CD4-positive, alpha-beta T cell treated with Interleukin-15 for 1 hour (primary cell): ENCODE measurements at places on chromosomes 1 and 21.

GRCh38 chr1:184686540-184686939 lies 68.1 kb downstream of the EDEM3 start:
- DNase-seq, result no peak

DNA sequence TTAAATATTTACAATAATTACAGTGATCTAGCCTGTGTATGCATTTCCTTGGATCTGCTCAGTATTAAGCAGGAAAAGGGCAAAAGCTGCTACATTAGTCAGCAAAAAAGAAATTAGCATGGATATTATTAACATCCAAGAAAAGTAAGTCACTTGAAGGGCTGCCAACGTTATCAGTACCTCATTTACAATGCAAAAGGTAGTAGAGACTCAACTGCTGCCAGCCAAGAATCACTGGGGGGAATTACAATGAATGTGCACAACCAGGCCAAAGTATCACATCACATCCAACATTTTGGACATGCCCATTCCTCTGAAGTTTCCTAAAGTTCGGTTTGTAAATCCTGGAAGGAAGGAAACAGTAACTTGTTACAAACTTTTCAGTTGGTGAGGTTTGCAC lies 1.9 kb downstream of the CNN3 start:
- DNase-seq, result no peak

DNA sequence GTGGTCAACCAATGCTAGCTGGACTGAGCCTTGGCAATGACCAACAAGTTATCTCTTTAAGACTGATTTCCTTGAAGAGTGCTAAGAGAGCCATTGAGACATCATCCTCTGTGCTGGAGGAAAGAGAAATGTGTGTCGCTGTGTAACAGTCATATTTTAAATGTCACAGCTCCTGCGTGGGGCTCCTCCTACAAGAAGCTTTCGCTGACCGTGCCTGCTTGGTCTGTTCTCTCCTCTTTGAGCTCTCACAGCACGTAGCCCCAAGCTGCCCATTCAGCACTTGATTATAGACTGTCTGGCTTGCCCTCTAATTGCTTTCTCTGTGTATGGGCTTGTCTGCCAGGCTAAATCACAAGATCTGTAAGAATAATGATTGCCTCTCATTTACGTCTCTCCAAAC lies 221.3 kb downstream of the FOXD2 start:
- no peak for DNase-seq

DNA sequence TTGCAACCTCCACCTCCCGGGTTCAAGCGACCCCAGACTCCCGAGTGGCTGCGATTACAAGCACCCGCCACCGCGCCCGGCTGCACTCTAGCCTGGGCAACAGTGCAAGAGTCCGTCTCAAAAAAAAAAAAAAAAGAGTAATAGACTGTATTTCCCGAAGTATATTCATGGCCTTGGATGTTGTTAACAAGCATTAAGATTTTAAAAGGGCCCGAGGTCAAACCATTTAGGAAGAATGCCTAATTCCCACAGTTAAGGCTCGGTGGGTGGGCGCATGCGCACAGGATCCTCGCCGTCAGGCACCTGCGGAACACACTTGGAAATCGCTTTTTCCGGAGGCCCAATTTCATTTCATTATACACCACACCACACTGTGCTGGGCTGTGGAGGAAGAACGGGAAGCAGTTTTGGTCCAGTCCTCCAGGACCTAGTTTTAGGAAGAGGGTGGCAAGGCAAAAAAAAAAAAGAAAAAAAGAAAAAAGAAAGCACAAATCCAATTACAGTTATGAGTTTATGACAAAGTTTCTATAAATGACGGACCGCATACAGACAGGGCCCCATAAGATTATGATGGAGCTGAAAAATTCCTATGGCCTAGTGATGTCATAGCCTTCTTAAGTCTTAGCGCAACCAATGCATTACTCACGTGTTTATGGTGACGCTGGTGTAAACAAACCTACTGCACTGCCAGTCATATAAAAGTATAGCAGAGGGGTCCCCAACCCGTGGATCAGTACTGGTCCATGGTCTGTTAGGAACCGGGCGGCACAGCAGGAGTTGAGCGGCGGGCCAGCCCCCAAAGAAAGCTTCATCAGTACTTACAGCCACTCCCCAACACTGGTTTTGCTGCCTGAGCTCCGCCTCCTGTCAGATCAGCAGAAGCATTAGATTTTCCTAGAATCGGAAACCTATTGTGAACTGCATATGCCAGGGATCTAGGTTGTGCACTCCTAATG lies 38.2 kb downstream of the H3-3A start:
- peak; percentile 30 for DNase-seq

DNA sequence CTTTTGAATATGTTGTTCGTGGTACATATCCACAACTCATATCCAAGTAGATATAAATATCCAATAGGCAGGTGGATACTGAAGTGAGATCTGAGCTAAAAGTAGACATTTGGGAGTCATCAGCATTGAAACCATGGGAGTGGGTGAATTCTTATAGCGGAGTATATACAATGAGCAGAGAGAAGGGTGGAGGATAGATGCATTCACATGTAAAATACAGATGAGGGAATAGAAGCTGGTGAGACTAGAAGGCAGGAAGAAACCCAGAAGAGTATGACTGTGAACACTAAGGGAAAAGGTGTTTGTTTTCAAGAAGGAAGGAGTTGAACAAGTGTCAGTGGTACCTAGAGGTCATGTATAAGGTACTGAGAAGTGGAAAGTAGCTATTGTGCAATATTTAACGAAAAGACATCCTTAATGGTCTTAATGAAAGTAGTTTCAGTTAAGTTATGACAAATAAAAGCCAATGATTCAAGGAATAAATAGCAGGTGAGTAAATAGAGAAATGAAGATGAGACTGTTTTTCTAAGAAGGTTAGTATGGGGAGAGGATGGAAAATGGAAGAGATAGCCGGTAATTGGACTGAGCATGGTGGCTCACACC lies 181.6 kb upstream of the CACYBP start:
- DNase-seq, result no peak

DNA sequence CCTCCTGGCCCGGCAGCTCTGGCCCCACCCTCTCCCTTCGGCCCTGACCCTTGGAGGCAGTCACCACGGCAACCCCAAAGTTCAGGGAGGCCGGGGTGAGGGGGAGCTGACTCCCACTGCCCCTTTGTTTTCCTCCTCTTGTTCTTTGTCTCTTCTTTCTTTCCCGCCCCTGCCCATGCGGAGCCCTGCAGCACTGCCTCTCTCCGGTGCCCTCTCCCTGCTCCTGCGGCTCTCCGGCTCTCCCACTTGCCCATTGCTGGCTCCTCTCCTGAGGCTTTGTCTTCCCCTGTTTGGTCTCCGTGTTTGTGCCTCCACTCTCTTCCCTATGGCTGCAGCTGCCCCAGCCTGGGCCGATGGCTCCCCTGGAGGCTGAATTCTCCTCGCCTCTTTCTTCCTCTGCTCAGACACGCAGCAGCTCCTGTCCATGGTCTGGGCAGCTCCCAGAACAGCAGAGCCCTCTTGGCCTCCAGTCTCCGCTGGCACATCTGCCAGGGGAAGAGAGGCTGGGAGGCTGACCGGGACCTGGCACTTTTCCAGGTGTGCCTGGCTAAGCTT lies 5.8 kb downstream of the CELSR2 start:
- no peak for DNase-seq

GRCh38 chr1:2314803-2315673 lies 76.3 kb downstream of the MORN1 start:
- DNase-seq, result peak; percentile 78

DNA sequence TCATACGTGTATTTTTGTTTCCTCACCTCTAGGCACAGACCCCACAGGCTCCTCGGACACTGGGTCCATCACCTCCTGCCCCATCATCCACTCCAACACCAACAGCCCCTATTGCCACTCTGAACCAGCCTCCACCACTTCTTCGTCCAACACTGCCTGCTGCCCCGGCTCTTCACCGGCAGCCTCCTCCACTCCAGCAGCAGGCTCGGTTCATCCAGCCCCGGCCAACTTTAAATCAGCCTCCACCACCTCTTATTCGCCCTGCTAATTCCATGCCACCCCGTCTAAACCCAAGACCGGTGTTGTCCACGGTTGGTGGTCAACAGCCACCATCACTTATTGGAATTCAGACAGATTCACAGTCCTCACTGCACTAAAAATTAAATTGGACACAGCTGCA lies 13.2 kb upstream of the TRAF5 start:
- no peak for DNase-seq

DNA sequence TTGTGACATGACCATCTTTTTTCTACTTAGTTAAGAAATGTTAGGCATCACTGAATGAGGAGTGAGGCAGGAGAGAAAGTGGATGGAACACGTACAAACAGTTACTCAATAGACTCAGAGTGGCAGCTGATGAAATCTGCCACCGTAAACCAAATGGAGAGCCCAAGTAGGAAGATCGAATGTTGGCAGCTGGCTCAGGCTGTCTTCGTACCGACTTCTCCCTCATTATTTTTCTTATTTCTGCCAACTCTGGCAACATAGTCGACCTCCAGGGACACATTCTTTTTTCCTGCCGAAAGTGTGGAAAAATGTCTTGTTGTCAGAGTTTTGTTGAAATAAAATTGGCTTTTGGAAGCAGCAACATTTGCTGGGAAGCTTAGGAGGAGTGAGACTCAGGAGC lies 143.3 kb downstream of the GREM2 start:
- no peak for DNase-seq

DNA sequence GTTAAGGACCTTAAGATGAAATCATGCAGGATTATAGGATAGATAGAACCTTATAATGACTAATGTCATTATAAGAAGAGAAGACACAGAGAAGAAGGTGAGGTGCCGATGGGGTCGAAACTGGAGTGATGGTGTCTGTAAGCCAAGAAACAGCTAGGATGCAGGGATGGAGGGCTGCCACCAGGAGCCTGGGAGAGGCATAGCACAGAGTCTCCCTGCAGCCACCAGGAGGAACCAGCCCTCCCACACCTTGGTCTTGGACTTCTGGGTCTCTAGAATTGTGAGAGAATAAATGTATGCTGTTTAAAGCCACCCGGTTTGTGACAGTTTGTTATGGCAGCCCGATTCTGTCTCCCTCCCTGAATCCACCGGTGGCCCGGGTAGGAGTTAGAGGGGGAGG lies 337.2 kb upstream of the AJAP1 start:
- no peak for DNase-seq

- no peak for DNase-seq
Measured at GRCh38 chr1:37458551-37458950, 15.8 kb upstream of the ZC3H12A start.

DNA sequence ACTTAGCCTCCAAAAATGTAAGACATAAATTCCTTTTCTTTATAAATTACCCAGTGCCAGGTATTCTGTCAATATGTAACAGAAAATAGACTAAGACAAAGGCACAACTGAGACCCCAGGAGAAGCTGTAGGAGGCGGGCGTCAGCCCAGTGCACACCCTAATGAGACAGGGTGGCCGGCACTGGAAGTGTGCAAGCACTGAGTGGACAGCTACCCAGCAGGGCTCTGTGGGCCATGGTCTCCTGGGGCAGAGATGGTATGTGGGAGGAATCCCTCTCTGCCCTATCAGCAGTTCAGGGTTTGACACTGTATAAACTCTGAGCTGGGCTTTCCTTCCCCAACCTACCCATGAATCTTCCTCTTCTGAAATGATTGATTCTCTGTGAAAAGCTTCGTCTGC lies 139.5 kb downstream of the GLIS1 start:
- peak; percentile 14 for DNase-seq

DNA sequence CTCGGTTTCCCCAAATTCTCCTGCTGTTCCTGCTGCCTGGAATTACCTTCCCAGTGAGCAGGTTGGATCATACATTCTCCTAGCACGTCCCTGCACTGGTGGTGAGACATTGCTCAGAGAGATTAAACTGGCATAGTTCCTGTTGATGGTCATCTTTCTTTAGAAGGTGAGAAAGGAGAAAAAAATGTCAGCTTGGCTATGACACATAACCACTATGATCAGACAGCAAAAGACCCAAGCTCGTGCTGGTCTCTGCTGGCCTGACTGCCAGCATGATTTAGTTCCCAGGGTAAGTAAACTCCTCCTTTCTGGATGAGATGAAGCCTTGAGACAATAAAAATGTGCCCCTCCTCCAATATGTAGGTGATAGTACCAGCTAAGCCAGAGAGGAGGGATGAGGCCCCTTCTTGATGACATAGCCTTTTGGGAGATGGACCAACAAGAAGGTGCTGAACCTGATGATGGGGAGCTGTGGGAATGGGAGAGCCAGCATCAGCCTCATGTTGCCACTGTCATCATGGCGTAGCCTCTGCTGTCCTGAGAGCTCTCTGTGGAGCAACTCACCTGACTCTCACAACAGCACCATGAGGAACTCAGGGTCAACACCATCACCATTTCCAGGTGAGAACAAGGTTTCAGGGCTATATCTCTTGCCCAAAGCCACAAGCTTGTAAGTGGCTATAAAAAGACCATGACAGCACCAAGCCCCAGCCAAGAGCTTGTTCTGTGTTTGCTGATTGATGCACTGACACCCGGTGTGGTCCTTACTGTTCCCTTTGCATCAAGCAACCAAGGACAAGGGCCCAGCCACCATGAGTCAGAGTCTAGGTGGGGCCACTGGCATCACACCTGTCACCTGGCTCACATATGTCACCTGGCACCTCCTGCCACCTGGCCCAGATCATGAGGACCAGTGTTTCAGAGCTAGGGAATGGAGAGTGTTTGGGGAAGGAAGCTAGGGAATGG lies 200.0 kb downstream of the MATN1 start:
- no peak for DNase-seq

- no peak for DNase-seq
Measured at GRCh38 chr21:41647806-41648561, 118.9 kb downstream of the RIPK4 start.

DNA sequence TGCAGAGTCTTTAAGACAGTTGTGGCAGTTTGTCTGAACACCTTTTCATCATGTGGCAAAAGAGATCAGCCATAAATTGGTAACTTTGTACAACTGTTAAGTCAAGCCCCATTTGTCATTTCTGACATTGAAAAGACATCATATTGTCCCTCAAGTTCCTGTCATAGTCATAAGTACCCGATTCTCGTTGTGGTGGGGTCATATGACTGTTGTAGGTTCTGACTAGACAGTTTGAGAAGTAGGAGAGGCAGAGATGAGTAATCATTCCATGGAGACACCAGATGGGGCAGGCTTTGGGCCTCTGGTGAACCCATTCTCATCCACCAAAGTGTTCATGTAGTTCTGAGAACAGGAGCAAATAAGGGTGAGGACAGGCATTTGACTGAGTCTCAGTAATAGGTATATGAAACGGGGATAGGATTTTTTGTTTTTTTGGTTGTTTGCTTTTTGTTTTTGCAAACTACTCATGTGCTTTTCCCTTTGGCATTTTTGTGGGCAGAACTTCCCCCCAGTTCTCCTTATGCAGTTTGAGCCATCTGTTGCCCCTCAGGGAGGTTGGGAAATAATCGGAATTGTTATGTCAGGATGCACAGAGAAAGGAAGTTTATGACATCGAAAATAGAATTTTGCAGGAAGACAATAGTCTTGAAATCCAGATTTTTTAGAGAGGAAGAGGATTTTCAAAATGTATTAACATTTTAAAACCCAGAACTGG lies 86.9 kb upstream of the KCNE2 start:
- no peak for DNase-seq

GRCh38 chr1:159755451-159756007 lies 25.2 kb upstream of the DUSP23 start:
- DNase-seq, result no peak

- no peak for DNase-seq
Measured at GRCh38 chr1:85244271-85245061, 15.0 kb downstream of the C1orf52 start.
